ENCODE measurements at places on chromosomes 11 and 22.
A peak's percentile ranks its signal among the peaks of the same experiment; 100 is the strongest.

- DNase-seq, result peak; percentile 32
Observed at GRCh38 chr11:129825380-129825779, 9.7 kb downstream of the TMEM45B start.

DNA sequence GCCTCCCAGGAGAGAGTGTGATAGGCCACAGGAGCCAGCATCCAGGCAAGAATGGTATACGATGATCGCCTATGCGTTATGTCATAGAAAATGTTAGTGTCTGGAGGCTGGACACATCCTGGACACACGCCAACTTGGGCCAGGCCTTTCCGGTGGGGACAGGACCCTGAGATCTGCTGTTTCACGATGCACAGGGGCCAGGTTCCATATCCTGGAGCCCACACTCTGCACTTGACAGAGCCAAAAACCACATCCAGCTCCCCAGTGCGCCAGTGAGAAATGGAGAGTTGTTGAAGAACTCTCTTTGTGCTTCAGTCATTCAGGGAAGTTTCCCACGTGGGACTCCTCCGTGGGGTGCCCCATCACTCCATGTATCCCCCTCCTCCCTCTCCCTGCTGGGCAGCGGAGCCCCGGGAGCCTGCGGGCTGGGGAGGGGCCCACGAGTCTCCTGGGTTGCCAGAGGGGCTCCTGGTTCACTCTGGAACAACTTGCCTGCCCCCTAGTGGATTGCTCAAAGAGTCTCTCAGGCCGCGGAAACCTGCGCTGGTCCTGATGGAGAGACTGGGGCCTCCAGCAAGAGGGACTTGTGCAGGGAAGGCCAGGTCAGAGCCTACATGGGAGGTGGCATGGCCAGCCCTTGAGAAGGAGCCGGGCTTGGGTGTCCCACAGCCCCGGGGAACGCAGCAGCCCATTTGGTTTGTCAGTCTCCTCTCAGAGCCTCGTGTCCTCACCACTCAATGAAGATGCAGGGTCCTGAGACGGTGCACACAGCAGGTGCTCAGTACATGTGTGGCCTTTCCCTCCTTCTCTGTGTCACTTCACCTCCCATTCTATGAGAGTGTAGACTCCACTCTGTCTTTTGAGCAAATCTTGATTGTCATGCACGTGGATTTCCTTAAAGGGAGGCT lies 10.2 kb upstream of the LRRC32 start:
- peak; percentile 52 for DNase-seq

- no peak for DNase-seq
Observed at GRCh38 chr11:61021661-61022212, 50.3 kb downstream of the CD6 start.

DNA sequence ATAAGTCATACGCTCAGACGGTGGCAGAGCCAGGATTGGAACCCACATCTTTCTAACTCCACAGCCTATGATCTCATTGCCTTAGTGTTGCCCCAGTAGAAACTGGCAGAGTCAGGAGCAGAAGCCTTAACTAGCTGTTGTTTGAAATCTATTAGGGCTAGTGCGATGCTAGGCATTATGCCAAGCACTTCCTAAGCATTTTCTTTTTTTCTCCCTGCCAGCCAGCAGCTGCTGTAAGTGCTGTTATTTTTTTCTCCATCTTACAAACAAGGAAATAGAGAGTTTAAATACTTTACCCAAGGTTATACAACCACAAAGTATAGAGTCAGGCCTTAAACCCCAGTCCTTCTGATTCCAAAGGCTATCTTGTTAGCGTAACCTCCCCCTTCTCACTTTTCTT lies 161.0 kb upstream of the SORL1-AS1 start:
- DNase-seq, result no peak

DNA sequence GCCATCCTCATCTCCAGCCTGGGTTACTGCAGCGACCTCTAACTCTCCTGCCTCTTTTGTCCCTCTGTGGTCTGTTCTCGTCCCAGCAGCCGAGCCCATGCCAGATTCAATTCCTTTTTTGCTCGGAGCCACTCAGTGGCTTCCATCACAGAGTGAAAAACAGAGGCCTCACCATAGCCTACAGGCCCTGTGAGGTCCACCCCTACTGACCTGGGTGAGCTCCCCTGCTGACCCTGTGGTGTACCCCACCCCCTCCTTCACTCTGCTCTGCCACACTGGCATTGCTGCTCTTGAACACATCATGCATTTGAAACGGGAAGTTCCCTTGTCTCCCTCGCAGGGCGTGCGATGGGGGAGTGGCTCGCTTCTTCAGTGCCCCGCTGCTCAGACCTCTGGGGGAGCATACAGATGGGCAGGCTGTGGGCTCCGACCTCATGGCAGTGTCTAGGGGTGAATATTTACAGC lies 2.1 kb downstream of the AIP start:
- no peak for DNase-seq

DNA sequence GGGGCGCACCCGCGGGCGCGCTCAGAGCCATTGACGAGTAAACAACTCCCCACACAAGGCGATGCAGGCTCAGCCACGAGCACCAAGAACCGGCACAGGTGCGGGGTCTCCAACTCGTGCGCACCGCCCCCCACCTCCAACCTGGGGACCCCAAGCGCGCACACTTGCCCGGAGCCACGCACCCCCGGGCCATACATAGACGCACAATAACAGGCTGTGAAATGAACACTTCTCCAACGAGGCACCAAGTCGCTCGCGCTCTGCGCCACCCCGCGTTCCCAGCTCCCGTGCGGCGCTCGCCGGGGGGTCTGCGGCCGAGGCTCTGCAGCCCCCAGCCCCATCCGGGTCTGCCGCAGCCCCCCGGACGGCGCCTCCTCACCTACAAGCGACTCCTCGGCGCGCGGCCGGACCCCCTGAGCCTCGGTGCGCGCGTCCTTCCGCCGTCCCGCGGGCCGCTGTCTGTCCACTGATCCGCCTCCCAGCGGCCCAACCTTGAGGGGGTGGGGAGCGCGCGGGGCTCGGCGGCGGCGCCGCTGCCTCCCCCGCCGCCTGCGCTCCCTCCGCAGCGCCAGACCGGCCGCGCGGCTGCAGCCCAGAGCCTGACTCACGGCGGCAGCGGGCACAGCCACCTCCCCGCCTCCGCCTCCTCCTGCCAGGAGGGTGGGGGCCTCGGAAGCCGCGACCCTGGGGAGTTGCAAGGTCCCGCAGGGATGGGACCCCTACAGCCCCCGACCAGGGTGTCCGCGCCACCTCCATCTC lies 1.6 kb downstream of the IFITM10 start:
- DNase-seq, result no peak

DNA sequence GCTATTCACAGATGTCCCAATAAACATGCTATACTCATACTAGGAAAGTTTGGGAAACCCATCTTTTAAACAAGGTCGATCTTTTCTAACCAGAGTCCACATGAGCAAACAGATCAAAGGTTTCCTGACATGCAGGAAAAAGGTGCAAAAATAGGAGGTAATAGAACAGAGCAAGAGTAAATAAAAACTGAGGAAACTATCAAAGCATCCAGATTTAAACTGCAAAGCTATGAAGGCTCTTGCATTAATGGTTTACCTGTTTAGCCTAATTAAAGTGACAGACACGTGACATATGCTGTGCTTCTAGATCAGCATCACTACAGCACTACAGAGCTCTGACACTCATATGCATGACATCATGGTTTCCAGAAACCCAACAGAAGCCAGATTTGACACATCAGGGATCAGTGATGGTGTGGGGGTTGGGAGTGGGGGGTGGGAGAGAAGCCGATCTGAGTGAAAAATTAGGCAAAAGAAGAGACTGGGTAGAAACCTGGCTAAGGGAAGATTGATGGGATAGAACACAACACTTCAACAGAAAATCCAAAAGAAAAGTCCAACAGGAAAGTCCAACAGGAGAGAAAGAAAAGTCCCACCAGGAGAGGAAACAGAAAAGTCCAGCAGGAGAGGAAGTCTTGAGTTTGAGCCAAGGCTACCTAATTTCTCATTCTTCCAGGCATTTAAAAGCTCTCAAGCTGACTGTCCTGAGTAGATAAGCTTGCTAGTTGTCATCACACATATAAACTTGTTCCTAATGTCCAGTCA lies 262.3 kb downstream of the SOX6 start:
- DNase-seq, result no peak

GRCh38 chr11:108958368-108959104 lies 293.7 kb downstream of the DDX10 start:
- DNase-seq, result peak; percentile 49

DNA sequence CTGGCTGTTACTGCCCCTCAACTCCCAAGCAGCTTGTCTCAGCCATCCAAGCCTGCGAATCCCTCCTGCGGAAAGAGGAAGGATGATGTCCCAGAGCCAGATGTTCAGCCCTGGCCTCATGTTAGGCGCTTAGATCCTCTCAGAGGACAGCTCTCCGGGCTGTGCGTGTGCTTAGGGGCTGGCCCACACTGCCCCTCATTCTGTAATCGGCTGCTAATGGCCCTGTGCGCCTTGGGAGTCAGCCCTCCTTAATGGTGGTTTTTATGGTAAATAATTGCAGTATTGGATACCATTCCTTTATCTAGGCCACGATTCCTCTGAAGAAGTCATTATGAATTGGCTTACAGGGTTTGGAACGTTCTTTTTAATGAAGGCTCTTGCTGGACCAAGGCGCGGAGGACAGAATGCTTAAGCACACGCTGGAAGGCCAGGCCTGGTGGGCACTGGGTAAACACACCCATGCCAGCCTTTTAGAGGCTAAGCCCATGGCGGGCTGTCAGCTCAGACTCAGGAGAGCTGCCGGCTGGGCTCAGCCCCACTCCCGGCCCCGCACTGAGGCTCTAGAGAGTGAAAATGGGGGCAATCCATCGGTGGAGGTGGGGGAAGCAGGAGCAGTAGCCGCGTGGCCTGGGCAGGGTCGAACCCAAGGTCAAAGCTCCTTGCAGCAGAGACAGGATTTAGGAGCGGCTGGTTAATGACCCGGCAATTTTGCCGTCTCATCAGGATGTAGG lies 1157.5 kb downstream of the BRD1 start:
- no peak for DNase-seq

- no peak for DNase-seq
Observed at GRCh38 chr22:49869845-49870712, 16.4 kb downstream of the ZBED4 start.

DNA sequence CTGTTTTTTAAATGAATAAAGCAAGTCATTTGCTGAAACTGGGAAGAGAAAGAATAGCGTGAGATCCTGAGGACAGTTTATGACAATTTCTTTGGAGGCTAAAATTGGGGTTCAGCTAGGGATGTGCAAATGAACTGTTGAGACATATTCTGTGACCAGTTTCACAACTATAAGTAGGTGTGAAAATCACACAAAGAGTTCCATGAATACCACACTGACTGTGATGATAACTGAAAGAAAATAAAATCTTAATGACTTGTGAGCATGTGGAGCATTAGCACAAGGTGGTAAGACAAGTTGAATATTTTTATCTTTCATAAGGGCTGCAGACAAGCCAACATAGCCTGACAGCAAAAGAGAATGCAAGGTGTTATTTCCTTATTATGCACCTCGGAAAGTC lies 61.1 kb upstream of the PDGFD start:
- no peak for DNase-seq
